ENCODE measurements at places on chromosomes 7 and 10.
A peak's percentile ranks its signal among the peaks of the same experiment; 100 is the strongest.

DNA sequence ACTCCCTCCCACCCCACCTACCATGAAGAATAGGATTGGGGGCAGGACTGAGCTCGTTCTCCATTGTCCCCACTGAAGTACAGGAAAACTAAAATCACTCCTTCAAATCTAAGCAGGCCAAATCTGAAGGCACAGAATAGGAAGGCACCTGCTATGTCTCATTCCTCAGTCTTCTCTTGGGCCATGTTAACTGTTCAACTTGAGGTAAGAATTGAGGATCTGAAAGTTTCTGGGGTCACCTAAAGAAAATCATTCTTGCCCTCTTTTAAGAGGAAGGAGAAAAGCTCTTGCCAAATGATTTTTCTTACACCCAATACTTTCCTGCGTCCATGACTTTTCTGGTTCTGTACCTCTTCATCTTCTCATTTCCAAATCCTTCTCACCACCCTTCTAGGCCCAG lies 4.9 kb downstream of the CPN1 start:
- no peaks in the 10 kb centered on the region for H3K4me1 ChIP-seq
- H3K27ac ChIP-seq: no peak overlapping the region

- H3K36me3 ChIP-seq: no peaks in the 10 kb centered on the region
- H3K4me1 ChIP-seq: no peaks in the 10 kb centered on the region
- no peak overlapping the region for H3K4me3 ChIP-seq
These were observed 217.1 kb downstream of the DIP2C start for GRCh38 chr10:472241-472910.

- no peak overlapping the region for H3K4me3 ChIP-seq
- no peak overlapping the region for H3K27ac ChIP-seq
- peaks cover 3% of the 10 kb centered on the region for H3K36me3 ChIP-seq
- DNase-seq: no peak
These were observed 546.6 kb downstream of the INHBA start for GRCh38 chr7:41156268-41156667.

GRCh38 chr10:62386356-62387320 lies 12.5 kb downstream of the ZNF365 start:
- H3K36me3 ChIP-seq: no peaks in the 10 kb centered on the region
- peak overlapping the region; percentile 97 for H3K27ac ChIP-seq
- no peak for DNase-seq
- peaks cover 46% of the 10 kb centered on the region for H3K4me1 ChIP-seq
- H3K4me3 ChIP-seq: no peak overlapping the region

DNA sequence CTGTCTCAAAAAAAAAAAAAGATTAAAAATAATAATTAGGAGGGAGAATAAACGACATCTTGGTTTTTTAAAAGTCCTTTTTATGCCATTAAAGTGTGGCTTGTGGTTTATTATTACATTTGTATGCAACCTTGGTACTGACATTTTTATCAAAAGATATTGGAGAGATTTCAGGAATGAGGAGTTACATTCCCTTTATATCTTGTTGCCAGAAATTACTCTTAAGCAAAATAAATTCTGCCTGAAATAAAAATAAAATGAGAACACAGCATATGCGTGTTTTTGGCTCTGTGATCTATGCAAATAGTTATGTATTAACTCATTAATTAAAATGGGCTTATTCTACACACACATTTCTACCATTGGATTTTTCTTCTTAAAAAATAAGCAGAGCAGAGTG lies 202.4 kb downstream of the BICC1 start:
- H3K27ac ChIP-seq: no peak overlapping the region
- no peaks in the 10 kb centered on the region for H3K4me1 ChIP-seq
- DNase-seq: no peak
- H3K27me3 ChIP-seq: no peaks in the 10 kb centered on the region
- no peak overlapping the region for H3K4me3 ChIP-seq

- H3K27ac ChIP-seq: no peak overlapping the region
- no peak overlapping the region for H3K4me3 ChIP-seq
- H3K36me3 ChIP-seq: peaks cover 9% of the 10 kb centered on the region
- H3K4me1 ChIP-seq: no peaks in the 10 kb centered on the region
These were observed 171.9 kb downstream of the LRRC4 start for GRCh38 chr7:127859330-127859729.

DNA sequence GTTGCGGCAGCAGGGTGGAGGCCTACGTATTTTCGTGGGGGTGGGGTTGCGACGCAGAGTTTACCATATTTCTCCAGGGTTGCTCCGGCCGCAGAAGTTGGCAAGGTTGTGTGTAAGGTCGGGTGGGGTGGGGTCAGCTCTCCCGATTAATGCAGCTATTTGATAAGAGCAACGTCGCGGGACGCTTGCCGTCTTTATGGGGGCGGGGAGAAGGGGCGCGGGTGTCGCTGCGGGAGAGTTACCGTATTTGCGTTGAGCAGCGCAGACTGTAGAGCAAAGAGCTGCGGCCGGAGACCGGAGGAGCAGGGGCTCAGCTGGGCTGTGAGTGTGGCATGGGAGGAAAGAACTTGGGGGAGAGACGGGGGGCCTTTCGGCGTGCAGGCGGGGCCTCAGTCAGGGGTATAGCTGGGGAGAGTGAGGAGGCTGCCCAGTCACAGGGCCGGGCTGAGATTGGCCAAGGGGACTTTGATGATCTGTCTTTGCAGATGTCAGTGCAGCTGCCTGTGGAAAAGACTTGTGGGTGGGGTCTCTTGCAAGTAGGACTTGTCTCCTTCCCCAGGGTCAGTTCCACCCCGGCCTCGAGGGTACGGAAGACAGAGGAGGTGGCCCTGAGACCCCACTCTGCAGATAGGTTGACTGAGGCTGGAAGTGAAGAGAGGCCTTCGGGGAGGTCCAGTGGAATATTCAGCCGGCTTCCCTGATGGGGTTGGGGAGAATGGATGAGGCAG lies 26.6 kb downstream of the ZNF775 start:
- H3K27ac ChIP-seq: peak overlapping the region; percentile 28
- no peak for DNase-seq
- no peaks in the 10 kb centered on the region for H3K27me3 ChIP-seq
- no peaks in the 10 kb centered on the region for H3K36me3 ChIP-seq
- peaks cover 5% of the 10 kb centered on the region for H3K4me1 ChIP-seq

- DNase-seq: peak; percentile 67
- H3K4me3 ChIP-seq: no peak overlapping the region
- H3K27ac ChIP-seq: no peak overlapping the region
- H3K36me3 ChIP-seq: no peaks in the 10 kb centered on the region
- H3K27me3 ChIP-seq: no peaks in the 10 kb centered on the region
These were observed 82.9 kb upstream of the PDGFA start for GRCh38 chr7:602341-603141.

DNA sequence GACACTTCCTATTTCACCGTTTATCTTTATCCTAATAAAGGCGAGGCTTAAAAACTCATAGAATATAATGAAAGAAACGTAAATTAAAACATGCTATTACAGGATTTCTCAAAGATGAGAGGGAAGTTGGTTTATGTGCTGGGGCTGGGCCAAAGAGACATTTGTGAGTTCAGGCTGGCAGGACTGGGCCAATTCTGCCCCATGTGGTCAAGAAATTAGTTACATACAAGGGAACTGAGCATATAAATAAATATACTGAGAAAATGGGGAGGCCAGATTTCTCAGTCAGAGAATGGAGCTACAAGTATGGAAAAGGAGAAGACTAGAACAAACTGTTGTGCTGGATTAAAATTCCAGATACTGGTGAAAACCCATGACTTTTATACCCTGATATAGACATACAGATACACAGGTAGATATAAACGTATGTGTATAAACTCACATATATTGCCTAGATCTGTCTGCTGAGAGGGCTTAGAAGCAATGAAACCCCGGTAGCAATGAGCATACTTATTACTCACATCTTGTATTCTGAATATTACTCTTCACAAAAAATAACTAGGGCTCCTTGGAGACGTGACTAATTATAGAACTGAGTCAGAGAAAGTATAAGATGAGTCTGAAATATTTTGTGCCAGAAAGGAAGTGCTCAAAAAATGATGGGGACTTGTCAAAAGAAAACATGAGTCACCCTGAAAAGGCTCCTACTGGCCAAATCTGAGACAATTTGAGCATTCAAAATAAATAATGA lies 155.7 kb upstream of the FGFR2 start:
- H3K27ac ChIP-seq: peak overlapping the region; percentile 90
- no peaks in the 10 kb centered on the region for H3K27me3 ChIP-seq
- H3K36me3 ChIP-seq: no peaks in the 10 kb centered on the region
- no peak for DNase-seq
- H3K4me3 ChIP-seq: no peak overlapping the region

GRCh38 chr7:98968621-98969020 lies 90.3 kb downstream of the TRRAP start:
- H3K4me1 ChIP-seq: no peaks in the 10 kb centered on the region
- H3K36me3 ChIP-seq: peaks cover 86% of the 10 kb centered on the region
- no peak overlapping the region for H3K4me3 ChIP-seq
- H3K27ac ChIP-seq: no peak overlapping the region
- no peak for DNase-seq

GRCh38 chr10:1788401-1788800 lies 51.1 kb upstream of the ADARB2 start:
- no peaks in the 10 kb centered on the region for H3K4me1 ChIP-seq
- H3K36me3 ChIP-seq: no peaks in the 10 kb centered on the region
- peaks cover 3% of the 10 kb centered on the region for H3K27me3 ChIP-seq
- no peak overlapping the region for H3K27ac ChIP-seq
- no peak overlapping the region for H3K4me3 ChIP-seq

GRCh38 chr7:69871886-69872569 lies 273.8 kb downstream of the AUTS2 start:
- H3K27me3 ChIP-seq: no peaks in the 10 kb centered on the region
- no peak overlapping the region for H3K4me3 ChIP-seq
- H3K4me1 ChIP-seq: peaks cover 6% of the 10 kb centered on the region
- H3K27ac ChIP-seq: no peak overlapping the region
- H3K36me3 ChIP-seq: no peaks in the 10 kb centered on the region
- DNase-seq: no peak

GRCh38 chr10:81026591-81026990 lies 488.9 kb downstream of the SH2D4B start:
- no peaks in the 10 kb centered on the region for H3K36me3 ChIP-seq
- no peak overlapping the region for H3K4me3 ChIP-seq
- no peak overlapping the region for H3K27ac ChIP-seq
- DNase-seq: no peak
- H3K27me3 ChIP-seq: no peaks in the 10 kb centered on the region

DNA sequence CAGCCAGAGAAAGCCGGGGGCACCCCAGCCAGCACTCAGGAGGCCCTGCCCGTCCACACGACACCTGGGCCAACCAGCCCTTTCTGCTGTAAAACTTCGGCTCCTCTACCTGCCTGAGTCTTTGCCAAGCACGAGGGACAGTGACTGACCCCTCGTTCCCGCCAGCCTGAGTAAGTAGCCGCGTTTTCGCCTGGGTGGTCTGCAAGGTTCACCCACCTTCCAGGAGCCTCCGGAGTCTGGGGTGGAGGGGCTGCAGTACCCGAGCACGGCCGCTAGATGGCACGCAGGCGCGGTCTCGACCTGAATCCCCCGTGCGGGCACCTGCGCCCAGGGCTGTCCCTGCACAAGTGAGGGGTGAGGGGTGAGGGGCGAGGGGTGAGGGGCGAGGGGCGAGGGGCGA lies 192.7 kb downstream of the PTPRN2 start:
- H3K4me3 ChIP-seq: no peak overlapping the region
- no peaks in the 10 kb centered on the region for H3K27me3 ChIP-seq

- no peaks in the 10 kb centered on the region for H3K27me3 ChIP-seq
- DNase-seq: no peak
- no peaks in the 10 kb centered on the region for H3K36me3 ChIP-seq
- peak overlapping the region; percentile 93 for H3K27ac ChIP-seq
These were observed 55.5 kb downstream of the SLC16A12 start for GRCh38 chr10:89479771-89480446.

DNA sequence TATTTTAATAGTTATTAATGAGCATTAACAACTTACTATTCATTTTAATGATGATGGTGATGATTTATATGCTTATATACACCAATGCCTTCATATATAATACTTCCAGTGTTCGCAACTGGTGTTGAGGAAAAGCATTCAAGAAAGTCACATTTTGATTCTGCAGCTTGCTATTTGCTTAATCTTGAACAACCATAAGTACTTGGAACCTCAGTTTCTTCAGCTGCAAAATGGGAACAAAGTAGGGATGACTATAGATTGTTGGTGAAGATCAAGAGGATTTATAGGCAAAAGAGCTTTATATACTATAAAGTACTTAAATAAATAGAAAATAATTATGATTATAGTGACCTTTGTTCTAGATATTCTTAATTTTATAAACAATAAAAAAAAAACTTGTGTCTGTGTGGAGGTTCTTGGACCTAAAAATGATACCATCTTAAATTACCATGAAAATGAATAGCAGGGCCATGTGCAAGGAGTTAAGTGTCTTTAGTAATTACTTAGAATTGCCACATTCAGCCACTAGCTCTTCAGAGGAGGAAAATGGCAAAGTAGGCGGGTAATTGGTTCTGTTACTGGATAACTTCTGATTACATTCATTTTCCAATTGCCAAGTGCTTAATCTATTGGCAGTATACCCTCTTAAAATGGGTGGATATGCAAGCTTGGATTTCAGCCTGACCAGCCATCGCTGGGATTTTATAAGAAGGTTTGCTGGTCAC lies 4.5 kb downstream of the ARID5B start:
- H3K27me3 ChIP-seq: no peaks in the 10 kb centered on the region
- H3K4me1 ChIP-seq: peaks cover 13% of the 10 kb centered on the region
- DNase-seq: no peak
- peaks cover 7% of the 10 kb centered on the region for H3K36me3 ChIP-seq
- H3K27ac ChIP-seq: peak overlapping the region; percentile 96

DNA sequence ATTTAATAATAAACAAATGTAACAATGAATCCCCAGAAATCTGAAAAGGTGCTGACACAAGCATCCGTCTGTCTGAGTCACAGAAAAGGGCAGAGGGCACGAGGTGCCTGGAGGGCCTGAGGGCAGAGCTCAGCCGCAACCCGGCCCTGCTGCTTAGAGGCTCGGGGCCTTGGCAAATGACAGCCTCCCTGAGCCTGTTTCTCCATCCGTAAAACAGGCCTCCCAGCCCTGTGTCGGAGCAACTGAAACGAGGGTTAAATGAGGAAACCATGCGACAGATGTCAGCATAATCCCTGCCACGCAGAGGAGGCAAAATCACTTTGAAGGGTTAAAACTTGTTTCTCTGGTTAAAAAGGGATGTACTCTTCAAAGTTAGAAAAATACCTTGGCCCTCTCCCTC lies 24.9 kb downstream of the NUDT1 start:
- no peak overlapping the region for H3K4me3 ChIP-seq
- DNase-seq: no peak
- peaks cover 4% of the 10 kb centered on the region for H3K36me3 ChIP-seq
- peak overlapping the region; percentile 40 for H3K27ac ChIP-seq

- H3K4me3 ChIP-seq: no peak overlapping the region
- no peaks in the 10 kb centered on the region for H3K36me3 ChIP-seq
- H3K27ac ChIP-seq: no peak overlapping the region
- H3K27me3 ChIP-seq: no peaks in the 10 kb centered on the region
- peaks cover 14% of the 10 kb centered on the region for H3K4me1 ChIP-seq
- no peak for DNase-seq
These were observed 593.5 kb upstream of the MGMT start for GRCh38 chr10:128873411-128874054.

GRCh38 chr10:114095559-114096337 lies 52.1 kb downstream of the ADRB1 start:
- H3K36me3 ChIP-seq: no peaks in the 10 kb centered on the region
- no peak overlapping the region for H3K27ac ChIP-seq
- no peak for DNase-seq
- no peak overlapping the region for H3K4me3 ChIP-seq

GRCh38 chr7:31123726-31124125 lies 71.6 kb downstream of the ADCYAP1R1 start:
- H3K4me1 ChIP-seq: no peaks in the 10 kb centered on the region
- no peak overlapping the region for H3K4me3 ChIP-seq
- DNase-seq: no peak

- H3K36me3 ChIP-seq: no peaks in the 10 kb centered on the region
- peaks cover 58% of the 10 kb centered on the region for H3K4me1 ChIP-seq
- DNase-seq: peak; percentile 92
These were observed 107.9 kb downstream of the JCAD start for GRCh38 chr10:29951441-29951931.

All from RWPE2 (cell line).